Inflammatory macrophage treated with lipopolysaccharide for 4 hours (primary cell): ENCODE measurements at places on chromosomes 5 and 9.

DNA sequence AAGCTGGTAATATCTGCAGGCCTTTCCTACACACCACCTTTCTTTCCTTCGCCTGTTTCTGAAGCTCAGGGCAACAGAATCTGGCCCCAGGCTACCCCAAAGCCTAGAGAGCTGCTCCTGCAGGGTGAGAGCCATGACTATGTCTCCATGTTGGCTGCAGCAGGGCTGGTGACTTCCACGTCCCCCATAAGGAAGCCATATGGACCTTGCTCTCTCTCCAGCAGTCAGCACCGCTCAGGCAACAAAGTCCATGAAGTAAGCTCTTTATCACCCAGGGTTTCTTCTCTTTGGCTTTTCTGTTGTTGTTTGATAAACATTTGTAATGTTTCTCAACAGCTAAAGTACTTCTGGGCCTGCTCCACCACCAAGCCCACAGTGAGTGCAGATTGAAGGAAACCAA lies 125.2 kb downstream of the SLIT3 start:
- no peak for DNase-seq

- DNase-seq = peak; percentile 88
Observed at GRCh38 chr5:170293273-170293672, 4.3 kb downstream of the LCP2 start.

GRCh38 chr5:1011226-1011631 lies 2.6 kb downstream of the NKD2 start:
- DNase-seq = no peak

DNA sequence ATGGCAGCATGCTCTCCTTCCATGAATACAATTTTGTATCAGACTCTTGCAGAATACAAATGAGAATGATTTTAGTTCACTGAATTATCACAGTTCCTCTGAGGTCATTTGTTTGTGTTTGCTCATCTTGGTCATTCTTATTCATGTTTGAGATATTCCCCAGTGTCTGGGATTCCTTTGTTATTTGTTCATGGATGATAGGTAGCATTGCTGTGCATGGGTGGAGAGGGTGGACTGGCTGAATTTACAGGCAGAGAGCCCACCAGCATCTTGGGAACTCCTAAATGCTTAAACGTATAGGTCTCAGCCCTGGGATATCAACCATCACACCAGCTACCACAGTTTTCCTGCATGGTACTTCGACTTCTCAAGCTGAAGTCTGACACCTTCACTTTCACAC lies 459.8 kb downstream of the CCDC171 start:
- DNase-seq = no peak

- no peak for DNase-seq
Observed at GRCh38 chr5:160287378-160288051, 24.8 kb downstream of the CCNJL start.

DNA sequence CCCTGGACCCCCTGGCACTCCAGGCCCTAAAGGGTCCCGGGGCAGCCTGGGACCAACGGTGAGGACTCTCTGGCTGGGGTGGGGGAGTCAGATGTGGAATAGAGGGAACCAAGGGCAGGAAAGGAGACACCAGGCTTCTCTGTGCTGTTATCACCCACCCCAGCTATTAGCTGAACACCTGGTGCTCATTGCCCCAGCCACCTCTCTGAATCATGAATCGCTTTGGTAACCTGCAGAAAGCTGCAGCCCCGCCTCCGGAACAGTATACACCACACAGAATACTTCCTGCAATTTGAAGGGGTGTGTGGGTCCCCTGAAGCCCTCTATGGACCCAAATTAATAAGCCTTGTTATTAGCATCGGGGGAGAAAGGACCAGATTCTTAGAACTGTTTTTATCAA lies 40.4 kb upstream of the ORM1 start:
- DNase-seq = no peak

DNA sequence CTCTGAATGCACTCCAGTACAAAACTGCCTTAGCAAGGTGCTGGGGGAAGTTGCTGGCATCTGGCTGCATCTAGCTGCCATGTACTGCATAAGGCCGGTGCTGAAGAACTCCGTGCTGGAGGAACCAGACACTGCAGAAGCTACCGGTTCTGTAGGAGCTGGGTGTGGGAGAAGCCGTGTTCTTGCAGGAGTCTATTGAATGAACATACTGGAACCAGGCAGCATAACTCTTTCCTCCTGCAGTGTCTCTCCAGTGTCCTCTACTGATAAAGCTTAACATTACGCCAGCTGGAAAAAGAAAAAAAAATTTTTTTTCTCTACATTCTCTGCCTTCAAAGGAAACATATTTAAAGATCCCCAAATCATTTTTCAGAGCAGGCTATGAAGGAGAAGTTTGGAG lies 38.5 kb downstream of the VPS13A start:
- DNase-seq = no peak
